GDM1 (cell line): ENCODE measurements at places on chromosomes 3 and 15.

- DNase-seq: no peak
These were observed 542 bp downstream of the GABRA5 start for GRCh38 chr15:26867200-26868007.

- DNase-seq: no peak
These were observed 51.4 kb upstream of the SOX2 start for GRCh38 chr3:181660337-181660736.

- DNase-seq: no peak
These were observed 7.6 kb downstream of the TEX264 start for GRCh38 chr3:51678641-51679040.

DNA sequence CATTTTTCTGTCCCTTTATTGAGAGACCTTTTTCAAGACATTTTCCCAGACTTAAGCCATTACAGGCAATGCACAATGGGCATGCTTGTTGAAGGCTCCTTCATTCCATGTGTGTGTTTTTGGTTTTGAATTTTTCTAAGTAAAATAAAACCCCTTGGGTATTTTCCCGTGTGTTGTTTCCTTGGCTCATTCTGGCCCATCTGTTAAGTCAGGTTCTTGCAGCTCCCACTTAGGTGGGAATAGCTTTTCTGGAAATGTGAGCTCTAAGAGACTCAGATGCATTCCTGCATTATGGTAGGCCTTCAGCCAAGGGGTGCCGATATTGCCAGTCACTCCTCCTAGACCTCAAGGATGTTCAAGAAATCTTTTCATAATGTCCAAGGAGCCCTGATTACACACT, 314.9 kb downstream of the CACNA2D3 start:
- no peak for DNase-seq

GRCh38 chr3:113218011-113218680, 6.8 kb downstream of the BOC start:
- DNase-seq: no peak

- no peak for DNase-seq
These were observed 68.0 kb upstream of the HES1 start for GRCh38 chr3:194067949-194068362.

GRCh38 chr3:46314517-46314916, 39.4 kb upstream of the CCR2 start:
- DNase-seq: no peak

DNA sequence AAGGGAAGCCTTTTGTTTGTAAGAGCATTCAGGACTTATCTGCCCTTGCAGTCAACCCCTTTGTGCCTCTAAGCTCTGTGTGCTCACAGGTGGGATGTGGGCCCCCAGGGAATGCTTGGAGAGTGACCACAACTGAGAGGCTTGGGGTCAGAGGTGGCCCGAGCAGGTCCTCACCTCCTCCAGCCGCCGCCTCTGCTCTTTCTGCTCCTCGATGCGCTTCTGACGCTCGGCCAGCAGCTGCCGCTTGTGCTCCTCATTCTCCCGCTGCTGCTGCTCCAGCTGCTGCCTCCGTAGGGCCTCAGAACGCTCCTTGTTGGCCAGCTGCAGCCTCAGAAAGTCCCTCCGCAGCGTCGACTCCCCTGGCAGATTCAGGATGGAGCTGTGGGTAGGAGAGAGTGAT, 130.8 kb upstream of the SLC2A2 start:
- no peak for DNase-seq
